Stimulated activated memory B cell treated with anti-CD40 and anti-IgM and Interleukin-4, amounts not matched to agents 10 μg/mL and 1 μg/mL and 100 μg/mL, for 72 hours (primary cell): ENCODE measurements at places on chromosomes 2 and 18.
A peak's percentile ranks its signal among the peaks of the same experiment; 100 is the strongest.

- no peak for ATAC-seq
Observed at GRCh38 chr18:61340148-61340547, 6.9 kb downstream of the CDH20 start.

- no peak for ATAC-seq
Observed at GRCh38 chr2:96664366-96664925, 21.9 kb downstream of the FER1L5 start.

- no peak for ATAC-seq
Observed at GRCh38 chr2:110948027-110948674, 172.6 kb upstream of the BCL2L11 start.

DNA sequence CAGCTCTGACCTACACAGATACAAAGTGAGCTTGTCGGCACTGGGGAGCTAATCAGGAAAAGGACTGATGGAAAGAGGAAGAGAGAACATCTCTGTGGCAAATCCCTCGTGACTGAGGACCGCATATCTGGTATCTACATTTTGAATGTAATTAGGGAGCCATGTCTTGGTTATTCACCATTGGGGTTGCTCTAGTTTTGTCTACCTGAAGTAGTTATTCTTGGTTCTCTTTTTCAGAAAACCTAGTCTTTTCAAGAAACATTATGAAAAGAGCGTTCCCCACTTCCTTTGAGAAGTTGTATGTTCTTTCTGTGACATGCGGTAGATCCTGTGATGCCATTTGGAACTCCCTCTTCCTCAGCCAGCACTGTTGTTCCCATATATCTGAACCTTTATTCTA lies 104.4 kb downstream of the DOCK10 start:
- ATAC-seq, result peak; percentile 92

GRCh38 chr2:13524492-13524891 lies 807.8 kb downstream of the TRIB2 start:
- ATAC-seq, result no peak

DNA sequence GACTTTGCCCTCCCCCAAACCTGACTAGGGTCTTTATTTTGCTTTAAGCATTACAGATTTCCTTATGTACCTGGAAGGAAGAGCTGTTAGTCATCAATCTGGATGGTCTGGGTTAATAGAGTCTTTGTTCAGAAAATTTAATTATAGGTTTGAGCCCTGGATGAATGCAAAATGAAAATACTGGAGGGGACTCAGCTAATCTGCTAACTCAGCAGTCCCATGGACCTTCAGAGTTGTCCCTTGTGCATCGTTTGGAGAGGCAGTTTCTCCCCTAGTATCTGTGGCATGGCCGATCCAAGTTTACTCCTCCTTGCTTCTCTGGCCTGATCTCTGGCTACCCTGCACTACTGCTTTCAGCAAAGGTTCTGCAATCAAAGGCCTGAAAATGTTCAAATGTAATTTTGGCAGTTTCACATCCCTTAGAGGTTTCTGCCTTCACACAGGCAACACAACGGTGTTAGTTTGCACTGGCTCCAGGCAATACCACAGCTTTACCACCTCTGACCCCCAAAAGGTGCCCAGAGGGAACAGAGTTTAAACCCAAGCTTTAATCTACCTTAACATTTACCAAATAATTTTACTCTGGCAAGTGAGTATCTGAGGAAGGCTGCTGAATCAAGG lies 134.3 kb downstream of the THADA start:
- peak; percentile 88 for ATAC-seq

DNA sequence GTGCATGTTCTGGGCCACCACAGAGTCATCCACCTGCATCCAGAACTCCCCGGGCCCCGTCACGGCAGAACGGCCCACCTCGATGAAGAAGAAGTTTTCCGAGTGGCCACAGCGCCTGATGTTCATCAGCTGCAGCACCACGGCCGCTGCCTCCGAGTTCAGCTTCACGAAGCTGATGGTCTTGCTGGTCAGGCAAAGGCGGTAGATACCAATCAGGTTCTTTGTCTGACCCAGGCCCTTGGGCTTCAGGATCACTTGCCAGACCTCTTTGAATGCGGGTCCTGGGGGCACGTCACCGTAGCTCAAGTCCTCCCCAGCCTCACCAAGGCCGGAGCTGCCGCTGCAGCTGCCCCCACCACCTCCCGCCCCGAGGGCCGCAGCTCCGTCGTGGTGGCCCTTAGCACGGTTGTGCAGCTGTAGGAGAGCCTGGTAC lies 1.6 kb downstream of the IRS1 start:
- no peak for ATAC-seq

DNA sequence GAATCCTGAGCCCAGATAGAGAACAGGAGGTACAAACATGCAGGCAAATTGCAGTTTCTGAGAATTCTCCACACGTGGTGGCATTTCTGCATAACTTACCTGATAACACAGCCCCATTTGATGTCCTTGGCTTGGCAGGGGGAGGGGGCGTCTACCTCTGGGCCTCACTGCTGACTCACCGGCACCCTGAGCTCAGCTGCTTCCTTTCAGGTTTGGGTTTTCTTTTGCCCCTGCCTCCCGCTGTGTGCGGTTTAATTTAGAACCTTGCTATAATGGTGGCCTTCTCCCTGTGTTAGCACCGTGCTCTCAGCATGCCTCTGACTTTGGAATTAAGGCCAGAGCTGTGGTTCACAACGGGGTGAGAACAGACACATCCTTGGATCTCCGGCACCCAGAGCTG lies 4.4 kb downstream of the CTIF start:
- no peak for ATAC-seq

DNA sequence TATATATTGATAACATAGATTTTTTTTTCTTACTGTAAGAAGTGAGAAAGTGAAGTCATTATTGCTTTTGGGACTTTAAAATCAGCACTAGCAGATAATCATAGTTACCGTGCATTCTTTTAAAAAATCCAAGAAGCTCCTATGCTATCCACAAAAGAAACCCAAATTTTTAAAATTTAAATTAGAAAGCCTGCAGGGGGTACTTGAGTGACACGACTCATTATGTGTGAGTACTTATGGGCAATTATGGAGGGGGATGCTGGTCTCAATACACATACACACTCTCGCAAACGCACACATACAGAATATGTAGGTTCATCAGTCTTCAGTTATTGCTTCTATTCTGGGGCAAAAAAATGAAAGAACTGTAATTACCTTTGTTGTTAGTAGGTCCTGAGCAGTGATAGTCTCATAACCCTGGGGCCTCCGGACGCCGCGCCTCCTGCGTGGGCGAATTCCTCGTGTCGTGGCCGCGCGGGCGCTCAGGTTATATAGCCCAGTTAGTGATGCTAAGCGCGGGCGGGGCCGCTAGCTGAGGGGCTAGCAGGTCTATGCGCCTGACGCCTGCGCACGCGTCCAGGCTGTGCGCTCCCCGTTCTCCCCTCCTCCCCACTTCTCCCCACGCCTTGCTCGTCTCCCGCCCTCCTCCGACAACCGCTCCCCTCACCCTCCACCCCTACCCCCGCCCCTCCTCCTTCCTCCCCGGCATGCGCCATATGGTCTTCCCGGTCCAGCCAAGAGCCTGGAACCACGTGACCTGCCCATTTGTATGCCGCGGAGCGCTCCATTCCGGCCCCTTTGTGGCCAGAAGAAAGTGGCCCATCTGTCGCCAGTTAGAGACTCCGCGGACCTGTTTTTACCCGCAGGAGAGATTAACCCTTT lies at the start of gene NEUROD1:
NEUROD1 (minus strand) TSS at position 463 of the 882 bp plus-strand sequence. CDS start 1,657 bp downstream, outside the sequence.
- ATAC-seq, result no peak

- no peak for ATAC-seq
Observed at GRCh38 chr18:53380063-53380639, 844.3 kb downstream of the MBD2 start.

- ATAC-seq, result no peak
Observed at GRCh38 chr2:220296174-220296573, 668.7 kb downstream of the SLC4A3 start.

DNA sequence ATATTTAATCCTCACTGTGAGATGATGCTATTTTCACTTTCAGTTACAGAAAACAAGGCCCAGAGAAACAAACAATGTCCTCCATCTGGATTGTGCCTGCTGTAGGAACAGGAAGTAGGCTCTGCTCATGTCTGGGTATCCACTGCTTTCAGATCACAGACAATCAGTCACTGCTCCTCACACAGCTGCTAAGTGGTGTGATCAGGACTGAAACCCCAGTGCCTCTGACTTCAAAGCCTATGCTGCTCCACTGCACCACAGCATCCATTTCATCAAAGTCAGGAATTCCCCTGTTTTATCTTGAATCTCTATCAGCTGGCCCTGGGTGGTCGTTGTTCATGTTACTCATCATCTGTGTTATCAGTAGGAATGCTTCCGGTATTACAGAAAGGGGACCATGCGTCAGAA lies 303.8 kb upstream of the TRIB2 start:
- peak; percentile 75 for ATAC-seq

DNA sequence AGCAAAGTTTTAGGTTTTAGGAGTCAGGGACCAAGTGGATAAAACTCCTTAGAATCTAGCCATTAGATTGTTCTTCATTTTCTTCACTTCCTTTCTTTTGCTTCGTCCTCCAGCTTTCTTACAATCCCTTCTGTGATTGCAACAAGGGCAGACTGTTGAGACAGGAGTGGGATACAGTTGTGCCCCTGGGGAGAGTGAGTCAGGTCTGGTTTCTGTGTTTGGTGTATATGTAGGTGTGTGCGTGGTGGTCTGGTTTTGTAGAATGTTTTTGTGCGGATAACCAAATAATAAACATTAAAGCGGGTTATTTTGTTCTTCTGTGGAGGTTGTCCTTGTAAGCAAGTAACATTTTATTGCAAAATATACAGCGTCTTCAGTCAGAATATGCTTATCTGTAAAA lies 7.3 kb downstream of the INSIG2 start:
- no peak for ATAC-seq

DNA sequence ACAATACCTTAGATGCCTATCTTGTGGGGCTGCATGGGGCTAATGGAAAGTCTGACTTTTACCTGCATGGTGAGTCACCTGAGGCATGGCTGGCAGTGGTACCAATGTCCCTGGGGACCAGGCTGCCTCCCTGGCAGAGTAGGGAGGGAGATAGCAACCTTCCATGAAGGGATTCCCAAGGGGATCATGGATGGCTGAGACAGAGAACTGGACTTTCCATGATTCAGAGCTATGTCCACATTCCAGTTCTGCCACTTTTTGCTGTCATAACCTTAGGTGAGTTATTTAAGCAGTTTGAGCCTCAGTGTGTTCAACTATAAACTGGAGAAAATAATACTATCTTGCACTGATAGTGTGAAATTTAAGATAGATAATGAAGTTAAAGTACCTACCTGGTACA lies 178.6 kb downstream of the SETBP1 start:
- no peak for ATAC-seq

GRCh38 chr2:46329803-46330775 lies 32.9 kb downstream of the EPAS1 start:
- peak; percentile 19 for ATAC-seq

DNA sequence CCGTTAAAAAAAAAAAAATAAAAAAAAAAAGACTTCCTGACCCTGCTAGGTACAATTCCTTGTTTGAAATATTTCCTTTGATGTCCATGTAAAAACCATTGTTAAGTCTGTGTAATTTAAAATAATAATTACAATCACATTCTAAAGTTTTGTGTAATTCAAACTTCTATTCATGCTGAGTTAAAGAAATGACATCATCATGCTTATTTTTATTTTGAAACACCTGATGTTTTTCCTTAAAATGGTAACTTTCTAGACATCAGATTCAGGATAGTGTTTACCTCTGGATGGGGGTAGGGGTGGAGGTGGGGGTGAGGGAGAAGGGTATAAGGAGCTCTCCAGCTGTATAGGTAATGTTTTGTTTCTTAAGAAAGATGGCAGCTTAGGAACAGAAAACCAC lies 92.8 kb downstream of the ADCYAP1 start:
- ATAC-seq, result no peak

DNA sequence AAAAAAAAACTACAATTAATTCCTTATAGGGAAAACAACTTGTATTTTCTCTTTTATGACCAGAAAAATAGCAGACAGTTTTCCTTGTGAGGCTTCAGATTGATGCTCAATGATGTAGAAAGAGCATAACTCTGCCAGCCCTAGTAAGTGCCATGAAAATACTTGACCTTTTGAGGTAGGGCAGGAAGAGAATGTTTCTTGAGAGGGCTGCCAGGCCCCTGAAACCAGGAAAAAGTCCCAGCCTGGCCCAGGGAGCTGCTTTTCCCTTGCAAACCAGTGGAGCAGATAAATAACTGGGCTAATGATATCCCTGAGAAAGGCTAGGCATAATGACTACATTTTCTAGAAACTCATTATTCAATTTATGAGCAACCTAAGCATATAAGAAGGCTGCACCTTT lies 126.8 kb downstream of the SLC8A1 start:
- no peak for ATAC-seq

- ATAC-seq, result no peak
Observed at GRCh38 chr2:216692636-216693413, 2.5 kb downstream of the IGFBP5 start.
